Stimulated activated CD8-positive, alpha-beta memory T cell treated with anti-CD3 and anti-CD28 coated beads, Interleukin-4, amount 100 ng/mL, for 1 hour (primary cell): ENCODE measurements at places on chromosomes 1 and 21.

- no peak for DNase-seq
These were observed 123.8 kb upstream of the CTTNBP2NL start for GRCh38 chr1:112272101-112272772.

- DNase-seq = no peak
These were observed 2.7 kb upstream of the MPZL1 start for GRCh38 chr1:167718914-167719691.

DNA sequence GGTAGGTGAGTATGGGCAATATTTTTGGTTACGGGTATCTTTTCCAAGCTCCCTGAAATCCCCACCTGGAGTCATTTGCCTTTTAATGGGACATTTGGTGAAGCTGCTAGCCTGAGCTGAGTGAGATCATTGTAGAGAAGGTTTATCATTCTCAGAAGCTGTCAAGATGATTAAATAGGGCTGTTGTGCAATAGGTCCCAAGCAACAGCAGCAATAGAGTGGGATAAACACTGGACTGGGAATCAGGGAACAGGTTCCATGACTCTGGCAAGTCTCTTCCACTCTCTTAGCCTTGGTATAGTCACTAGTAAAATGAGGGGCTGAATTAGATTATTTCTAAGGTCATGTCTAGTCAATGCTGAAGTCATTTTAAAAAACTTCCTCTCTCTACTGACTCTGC is 30.3 kb upstream of the FAM78B start:
- DNase-seq = no peak

DNA sequence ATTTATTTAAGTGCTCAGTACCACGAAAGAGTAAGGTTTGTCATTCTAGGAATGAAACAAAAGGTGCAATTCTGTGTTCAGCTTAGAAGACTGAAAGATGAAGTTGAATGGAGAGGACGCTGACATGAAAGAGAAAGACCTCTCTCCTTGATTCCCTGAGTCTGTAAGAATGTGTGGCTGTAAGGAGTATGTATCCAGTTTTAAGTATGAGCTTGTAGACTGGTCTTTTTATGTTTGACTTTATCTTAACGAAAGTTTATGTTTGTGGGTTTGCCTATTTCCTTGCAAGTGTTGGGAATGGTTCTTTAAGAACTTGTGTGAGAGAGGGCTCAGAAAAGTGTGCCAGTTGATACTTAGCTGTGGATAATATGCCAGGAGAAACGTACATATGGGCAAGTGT is 1.4 kb downstream of the CHD1L start:
- DNase-seq = no peak

- no peak for DNase-seq
These were observed 10.6 kb downstream of the CD160 start for GRCh38 chr1:145729666-145730436.

GRCh38 chr1:51916587-51917405 is 38.3 kb upstream of the NRDC start:
- DNase-seq = no peak

DNA sequence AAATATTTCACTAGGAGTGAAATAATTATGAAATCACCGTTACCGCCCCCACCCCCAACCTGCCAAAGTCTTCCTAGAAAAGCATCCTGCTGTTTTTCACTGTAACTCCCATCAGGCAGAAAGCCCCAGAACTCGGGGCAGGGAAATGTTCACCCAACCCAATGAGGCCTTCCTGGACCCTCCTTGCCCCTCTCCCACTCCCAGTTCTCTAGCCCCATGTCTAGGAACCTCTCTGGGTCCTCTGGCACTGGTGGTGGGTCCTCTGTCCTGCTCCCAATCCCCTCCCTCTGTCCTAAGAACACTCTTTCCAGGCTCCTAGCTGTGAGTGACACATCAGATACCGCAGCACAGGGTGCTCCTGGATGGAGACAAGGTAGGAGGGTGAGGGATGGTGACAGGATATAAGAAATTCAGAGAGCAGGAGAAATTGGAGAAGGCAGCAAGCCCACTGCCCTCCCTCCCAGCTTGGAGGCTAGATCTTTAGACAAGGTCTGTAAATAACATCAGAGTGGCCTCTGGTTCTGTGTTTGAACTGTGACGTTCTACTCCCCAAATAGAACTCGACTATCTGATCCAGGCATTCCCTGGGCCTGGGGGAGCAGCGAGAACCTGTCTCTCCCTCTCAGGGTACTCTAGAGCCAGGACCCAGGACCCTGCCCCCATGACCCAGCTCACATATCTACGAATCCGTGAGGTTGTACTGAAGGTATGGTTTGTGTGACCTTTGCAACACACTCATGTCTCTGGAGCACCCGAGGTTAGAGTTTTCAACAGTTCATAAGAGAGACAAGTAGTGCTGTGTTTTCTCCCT is 23.3 kb upstream of the BTG2 start:
- DNase-seq = no peak

DNA sequence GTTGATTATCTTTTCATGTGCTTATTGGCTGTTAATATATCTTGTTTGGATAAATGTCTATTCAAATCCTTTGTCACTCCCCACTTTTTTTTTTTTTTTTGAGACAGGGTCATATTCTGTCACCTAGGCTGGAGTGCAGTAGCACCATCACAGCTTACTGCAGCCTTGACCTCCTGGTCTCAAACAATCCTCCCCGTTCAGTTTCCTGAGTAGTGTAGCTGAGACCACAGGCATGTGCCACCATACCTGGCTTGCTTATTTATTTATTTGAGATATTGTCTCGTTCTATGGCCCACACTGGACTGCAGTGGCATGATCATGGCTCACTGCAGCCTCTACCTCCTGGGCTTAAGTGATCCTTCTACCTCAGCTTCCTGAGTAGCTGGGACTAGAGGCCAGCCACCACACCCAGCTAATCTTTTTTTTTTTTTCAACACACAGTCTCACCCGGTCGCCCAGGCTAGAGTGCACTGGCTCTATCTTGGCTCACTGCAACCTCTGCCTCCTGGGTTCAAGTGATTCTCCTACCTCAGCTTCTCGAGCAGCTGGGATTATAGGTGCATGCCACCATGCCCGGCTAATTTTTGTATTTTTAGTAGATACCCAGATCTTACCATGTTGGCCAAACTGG is 13.9 kb upstream of the MYCL start:
- no peak for DNase-seq
